ENCODE measurements at places on chromosomes 6 and 20.

DNA sequence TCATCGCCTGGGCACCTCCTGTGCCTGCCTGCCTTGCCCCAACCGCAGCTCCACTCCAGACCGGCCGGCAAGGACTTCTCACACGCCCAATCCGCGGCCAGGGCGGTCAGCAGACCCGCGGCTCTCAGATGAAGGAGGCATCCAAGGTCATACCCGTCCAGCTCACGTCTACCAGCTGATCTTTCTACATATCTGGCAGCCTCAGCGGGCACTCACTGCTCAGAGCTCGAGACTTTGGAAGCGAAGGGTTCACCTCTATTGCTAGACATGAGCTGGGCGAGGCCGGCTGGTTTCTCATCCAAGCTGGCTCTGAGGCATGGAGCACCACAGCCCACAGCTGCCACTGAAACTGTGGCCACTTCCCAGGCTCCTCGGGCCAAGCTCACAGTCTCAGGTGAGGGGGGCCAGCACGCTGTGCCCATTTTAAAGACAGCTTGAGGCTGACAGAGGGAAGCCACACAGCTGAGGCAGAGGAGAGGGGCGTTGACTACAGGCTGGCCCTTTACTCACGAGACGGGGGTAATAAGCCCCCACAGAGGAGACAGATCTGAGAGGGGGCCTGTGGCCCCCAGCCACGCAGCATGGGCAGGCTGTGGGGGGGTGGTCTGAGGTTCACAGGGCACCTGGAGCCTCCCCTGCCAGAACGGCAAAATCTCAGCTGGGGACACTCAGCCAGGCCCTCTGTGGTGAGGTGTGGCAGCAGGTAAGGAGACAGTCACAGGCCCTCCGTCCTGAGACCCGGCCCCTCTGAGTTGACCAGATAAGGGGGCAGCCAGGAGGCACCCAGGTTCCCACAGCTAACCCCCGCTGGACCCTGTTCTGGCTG is 2.0 kb downstream of the LAMA5 start:
- no peak for DNase-seq

DNA sequence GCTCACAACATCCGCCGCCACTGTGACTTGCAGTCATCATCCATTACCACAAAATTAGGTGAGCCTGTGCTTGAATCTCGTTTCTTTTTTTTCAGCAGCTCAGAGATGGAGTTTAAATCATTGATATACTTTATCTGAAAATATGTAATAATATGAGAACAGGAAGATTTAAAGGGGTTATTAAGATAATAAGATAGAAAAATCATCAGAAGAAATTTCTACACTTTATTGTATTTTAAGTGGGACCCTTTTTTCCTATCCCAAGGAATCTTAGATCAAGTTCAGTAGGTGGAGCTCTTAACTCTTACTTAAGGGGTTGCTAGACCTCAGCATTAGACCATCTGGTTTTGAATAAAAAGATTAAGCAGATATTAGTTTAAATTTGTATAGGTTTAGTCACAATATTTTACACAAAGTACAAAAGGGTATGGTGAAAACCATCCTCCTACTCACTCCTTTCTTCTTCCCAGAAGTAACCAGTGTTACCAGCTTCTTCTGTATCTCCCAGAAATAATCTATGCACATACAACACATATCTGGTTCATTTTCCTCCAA is 9.4 kb upstream of the NCOA7 start:
- peak; percentile 49 for DNase-seq

GRCh38 chr20:33865761-33866370 is 54.7 kb downstream of the CHMP4B start:
- DNase-seq = no peak

DNA sequence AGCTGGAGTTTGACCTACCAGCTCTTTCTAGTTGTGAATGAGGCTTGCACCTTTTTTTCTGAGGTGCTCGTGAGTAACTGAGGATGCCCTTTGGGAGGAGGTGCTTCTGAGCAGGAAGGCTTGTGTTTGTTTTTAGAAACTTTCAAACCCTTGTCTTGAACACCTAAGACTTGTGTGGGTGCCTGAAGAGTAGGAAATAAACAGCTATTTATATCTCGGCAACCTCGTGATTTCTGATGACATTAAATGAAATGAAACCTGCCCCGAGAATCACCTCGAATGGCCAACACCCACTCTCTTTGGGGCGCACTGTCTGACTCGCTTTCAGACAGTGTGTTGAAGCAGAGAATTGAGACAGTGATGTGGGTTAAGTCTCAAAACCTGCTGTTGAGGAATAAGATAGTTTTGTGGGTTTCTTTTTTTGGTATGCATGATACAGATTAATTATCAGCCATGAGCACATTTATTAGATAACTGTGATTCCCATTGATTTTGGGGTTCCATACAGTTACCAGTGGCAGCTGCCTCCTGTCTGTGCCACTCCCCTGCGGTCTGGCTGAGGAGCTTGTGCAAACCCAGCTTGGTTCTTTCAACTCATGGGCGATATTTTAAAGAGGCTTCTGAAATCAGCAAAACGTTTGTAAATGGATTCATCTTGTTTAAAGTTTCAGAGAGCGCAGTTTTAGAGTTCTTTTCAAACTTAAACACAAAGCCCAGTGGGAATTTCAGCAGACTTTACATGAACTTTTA is 8.4 kb downstream of the IRF4 start:
- DNase-seq = no peak

GRCh38 chr20:4853757-4854560 is 132.2 kb downstream of the PRND start:
- DNase-seq = no peak

- DNase-seq = no peak
Observed at GRCh38 chr20:56439771-56440291, 27.8 kb downstream of the CASS4 start.

- DNase-seq = no peak
Observed at GRCh38 chr6:39902786-39903465, 31.3 kb downstream of the MOCS1 start.

DNA sequence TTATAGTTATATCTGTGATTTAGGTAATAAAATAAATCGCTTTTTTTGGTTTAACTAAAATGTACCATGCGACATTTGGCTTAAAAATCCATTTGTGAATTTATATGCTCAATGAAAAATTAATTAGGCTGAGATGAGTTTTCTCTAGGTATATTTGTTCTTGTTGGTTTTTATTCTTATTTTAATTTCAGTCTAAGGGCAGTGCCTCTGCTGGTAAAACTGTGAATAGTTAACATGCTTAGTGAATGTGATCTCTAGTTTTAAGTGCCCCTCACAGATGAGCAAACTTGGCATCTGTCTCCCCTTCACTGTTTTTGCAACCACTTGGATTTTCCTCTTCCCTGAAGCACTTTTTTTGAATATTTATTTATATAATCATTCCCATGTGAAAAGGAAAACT is 822.7 kb downstream of the GRIK2 start:
- no peak for DNase-seq

DNA sequence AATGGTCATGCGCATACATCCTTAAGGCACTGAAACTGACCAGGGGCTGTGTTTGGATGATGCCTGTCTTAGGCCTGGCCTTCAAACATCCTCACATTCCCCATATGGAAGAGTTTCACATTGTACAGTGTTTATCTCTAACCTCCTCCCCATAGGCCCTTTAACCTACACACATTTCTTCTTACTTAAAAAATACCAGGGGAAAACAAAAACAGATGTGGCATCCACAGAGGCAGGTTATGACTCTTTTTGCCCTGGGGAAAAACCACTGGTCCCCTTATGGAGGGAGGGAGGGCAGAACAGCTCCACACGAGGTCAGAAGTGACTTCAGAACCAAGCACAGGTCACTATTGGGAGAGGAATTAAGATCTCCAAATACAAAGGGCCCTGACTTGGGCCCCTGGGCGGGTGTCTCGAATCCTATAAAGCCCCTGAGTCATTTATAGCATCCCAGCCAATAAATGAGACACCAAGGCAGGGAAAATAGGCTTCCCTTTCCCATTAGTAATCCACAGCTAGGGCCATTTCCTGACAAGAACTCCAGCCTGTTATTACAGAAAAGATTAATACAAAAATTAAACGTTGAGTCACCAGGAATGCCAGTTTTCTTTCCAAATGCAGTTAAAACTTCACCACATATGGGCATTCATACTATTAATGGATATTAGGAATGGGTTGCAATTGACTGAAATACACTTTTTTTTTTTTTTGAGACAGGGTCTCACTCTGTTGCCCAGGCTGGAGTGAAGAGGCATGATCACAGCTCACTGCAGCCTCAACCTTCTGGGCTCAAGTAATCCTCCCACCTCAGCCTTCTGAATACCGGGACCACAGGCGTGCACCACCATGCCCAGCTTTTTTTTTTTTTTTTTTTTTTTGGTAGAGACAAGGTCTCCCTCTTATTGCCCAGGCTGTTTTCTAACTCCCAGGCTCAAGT is 107.2 kb downstream of the ATP9A start:
- DNase-seq = no peak

DNA sequence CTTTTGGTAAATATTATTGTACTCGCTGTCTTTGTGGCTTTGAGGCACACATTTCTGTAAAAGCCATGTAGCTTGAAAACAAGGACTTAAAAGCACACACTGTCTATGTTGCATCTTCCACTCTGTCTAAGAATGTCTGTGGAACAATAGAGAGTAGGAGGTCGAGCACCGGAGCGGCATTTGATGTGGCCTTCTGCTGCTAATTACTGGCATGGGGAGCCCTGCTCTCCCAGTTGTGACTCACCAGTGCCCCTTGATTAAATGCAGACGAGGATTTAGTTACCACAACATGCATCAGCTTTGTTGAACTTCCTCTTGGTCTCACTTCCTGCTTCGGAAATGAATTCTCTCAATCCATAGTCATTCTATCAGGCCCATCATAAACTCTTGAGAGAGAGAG is 680.7 kb upstream of the SLC35B3 start:
- DNase-seq = no peak

DNA sequence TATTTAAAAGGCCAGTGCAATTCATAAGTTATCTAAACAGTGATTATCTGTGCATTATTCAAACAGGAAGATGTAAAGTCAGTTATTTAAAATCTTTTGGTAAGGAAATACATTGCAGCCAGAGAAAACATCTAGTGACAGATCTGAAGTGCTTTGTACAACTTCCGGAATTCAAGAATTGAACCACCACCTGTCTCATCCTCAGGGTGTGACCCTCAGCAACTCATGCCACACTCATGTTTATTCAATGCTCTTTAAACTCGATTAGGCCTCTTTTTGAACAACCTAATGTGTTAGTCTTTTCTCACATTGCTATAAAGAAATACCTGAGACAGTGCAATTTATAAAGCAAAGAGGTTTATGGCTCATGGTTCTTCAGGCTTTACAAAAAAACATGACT is 62.6 kb upstream of the GGTLC1 start:
- no peak for DNase-seq

- DNase-seq = no peak
Observed at GRCh38 chr6:47376930-47377329, 67.2 kb upstream of the TNFRSF21 start.

DNA sequence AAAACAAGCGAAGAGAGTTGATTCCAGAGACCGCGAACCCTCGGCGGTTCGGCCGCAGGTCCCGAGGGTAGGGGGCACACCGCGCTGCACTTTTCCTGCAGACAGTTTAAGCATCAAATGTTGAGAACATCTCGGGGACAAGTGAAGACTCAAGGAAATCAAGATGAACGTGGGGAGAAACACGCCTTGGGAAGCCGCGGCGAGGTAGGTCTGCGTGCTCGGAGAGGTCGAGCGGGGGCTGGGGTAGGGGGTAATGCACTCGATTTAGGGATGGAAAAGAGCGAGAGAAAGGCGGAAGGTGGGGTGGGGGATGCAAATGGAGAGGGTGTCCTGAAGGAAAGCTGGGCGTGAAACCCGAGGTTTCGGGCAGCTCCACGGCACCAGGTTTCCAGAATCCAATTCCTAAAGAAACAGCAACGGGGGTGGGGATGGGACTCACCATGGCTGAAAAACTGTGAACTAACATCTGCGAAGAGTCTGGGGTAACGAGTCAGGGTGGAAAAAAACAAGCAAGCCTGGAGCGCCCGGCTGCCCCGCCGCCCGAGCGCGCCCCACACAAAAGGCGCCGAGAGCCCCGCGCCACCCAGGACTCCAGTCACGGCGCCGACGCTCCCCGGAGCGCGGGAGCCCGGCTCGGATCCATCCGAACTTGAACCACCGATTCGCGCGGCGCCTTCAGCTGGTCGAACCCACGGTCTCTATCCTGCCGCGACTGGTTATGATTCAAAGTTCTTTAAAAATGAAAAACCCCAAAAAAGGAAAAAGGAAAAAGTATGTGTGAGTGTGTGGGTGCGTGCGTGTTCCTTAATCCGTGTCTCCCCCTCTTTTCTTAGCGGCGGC is 3.5 kb downstream of the TFAP2A start:
- DNase-seq = no peak

GRCh38 chr6:29967379-29968010 is 25.2 kb downstream of the HLA-A start:
- no peak for DNase-seq

GRCh38 chr20:4406627-4407026 is 315.1 kb upstream of the PRND start:
- no peak for DNase-seq

- DNase-seq = no peak
Observed at GRCh38 chr6:15340775-15341174, 94.9 kb downstream of the JARID2 start.

DNA sequence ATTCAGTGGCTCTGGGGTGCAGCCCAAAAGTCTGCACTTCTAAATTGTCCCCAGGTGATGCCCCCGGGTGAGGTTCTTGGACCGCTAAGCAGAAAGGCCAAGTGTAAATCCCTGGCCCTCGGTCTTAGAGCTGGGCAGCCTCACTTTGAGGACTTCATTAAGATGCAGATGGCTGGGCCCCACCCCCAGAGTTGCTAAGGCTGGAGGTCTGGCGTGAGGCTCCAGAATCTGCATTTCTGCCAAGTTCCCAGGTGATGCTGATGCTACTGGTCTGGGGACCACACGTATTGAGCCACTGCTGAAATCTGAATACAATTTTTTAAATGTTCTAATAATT is 735 bp upstream of the SLC23A2 start:
- DNase-seq = no peak

- no peak for DNase-seq
Observed at GRCh38 chr20:5230544-5230943, 86.2 kb downstream of the PROKR2 start.

- no peak for DNase-seq
Observed at GRCh38 chr6:14108571-14109410, 8.8 kb upstream of the CD83 start.

- DNase-seq = no peak
Observed at GRCh38 chr20:7984192-7984591, 35.4 kb downstream of the TMX4 start.

GRCh38 chr6:4606821-4607704 is 169.1 kb upstream of the CDYL start:
- DNase-seq = no peak

All from activated CD8-positive, alpha-beta memory T cell treated with anti-CD3 and anti-CD28 coated beads, Interleukin-2, amount 50 U/mL, for 4 hours (primary cell).